Naive thymus-derived CD8-positive, alpha-beta T cell (primary cell): ENCODE measurements at places on chromosomes 5 and 9. TPM values are rescaled to one million over a fixed set of nuclear protein-coding genes. Genes with fewer than 3 reads are reported as not detected.
A peak's percentile ranks its signal among the peaks of the same experiment; 100 is the strongest.

The ITK gene
- 148 TPM for polyA plus RNA-seq

The PCDHGA7 gene
- not detected for polyA plus RNA-seq

DNA sequence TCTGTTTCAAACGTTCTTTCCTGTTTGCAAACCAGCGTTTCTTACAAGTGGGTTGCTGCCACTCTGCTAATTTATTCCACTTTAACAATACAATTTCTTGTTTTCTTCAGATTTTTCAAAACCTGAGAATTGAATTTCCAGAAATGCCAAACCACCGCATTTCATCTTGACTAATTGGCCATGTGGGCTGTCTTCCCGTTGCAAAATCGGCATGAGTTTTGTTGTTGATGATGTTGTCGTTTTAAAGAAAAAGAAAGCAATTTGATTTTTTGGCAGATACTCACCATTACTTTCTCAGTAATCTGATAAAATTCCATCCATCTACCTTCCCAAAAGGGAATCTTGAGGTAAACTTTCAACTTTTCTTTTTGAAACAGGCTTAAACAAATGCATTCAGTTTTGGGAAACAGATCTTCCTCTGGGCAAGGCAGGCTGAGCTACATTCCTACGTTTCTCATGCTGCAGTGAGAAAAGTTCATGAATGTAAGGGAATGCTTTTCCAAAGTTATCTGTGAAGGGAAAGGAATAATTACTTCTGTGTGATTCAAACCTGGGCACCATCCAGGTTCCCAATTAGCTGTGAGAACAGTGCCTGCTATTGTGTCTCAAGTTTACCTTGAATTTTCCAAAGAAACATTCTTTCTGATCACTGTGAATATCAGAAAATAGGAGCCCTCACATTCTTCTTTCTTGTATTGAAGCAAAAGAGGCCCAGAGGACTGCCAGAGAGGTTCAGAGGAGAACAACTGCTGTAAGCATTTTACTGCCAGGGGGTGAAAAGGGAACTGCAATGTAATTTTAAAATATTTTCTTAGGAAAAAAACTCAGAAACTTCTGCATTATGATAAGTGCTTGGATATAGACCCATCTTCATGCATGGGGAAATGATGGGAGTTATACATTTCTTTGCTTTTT, 100.7 kb upstream of the TUT7 start:
- no peak for DNase-seq

- peak; percentile 22 for DNase-seq
These were observed 1.8 kb downstream of the AQP3 start for GRCh38 chr9:33445389-33446239.

- DNase-seq, result no peak
These were observed 240.9 kb downstream of the TLE4 start for GRCh38 chr9:79812507-79813257.

- DNase-seq, result no peak
These were observed 24.9 kb downstream of the TAS2R1 start for GRCh38 chr5:9605041-9605838.

The SLC36A2 gene
- not detected for polyA plus RNA-seq

GRCh38 chr9:71752928-71753327, 15.4 kb downstream of the CEMIP2 start:
- no peak for DNase-seq

DNA sequence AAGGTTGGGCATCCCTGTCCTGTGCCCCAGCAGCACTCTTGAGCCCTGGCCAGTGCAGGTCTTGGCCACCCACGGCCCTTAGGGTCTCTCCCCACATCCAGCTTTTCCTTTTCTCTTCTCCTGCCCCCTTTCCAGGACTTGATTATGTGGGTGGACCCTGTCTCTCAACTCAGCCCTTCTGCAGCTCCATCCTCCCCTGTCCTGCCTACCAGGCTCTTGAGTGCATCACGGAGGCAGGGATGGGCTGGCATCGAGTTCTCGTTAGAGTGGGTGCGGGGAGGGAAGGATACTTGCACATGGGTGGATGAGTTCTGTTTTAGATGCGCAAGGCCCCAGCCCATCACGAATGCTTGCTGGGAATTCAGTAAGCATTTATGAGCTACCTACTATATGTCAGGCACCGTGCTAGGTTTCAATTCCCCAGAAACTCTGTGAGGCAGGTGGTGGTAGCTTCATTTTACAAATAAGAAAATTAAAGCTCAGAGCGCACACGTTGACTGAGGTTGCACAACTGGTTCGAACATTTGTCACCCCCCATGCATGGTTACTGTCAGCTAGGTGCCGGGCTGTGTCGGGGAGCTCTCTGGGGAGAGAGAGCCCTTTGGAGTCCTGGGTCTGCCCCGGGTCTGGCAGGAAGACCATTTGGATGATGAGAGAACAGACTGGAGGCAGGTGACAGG, 144.6 kb upstream of the PITX1 start:
- no peak for DNase-seq

The ZNF454 gene
- not detected for polyA plus RNA-seq

DNA sequence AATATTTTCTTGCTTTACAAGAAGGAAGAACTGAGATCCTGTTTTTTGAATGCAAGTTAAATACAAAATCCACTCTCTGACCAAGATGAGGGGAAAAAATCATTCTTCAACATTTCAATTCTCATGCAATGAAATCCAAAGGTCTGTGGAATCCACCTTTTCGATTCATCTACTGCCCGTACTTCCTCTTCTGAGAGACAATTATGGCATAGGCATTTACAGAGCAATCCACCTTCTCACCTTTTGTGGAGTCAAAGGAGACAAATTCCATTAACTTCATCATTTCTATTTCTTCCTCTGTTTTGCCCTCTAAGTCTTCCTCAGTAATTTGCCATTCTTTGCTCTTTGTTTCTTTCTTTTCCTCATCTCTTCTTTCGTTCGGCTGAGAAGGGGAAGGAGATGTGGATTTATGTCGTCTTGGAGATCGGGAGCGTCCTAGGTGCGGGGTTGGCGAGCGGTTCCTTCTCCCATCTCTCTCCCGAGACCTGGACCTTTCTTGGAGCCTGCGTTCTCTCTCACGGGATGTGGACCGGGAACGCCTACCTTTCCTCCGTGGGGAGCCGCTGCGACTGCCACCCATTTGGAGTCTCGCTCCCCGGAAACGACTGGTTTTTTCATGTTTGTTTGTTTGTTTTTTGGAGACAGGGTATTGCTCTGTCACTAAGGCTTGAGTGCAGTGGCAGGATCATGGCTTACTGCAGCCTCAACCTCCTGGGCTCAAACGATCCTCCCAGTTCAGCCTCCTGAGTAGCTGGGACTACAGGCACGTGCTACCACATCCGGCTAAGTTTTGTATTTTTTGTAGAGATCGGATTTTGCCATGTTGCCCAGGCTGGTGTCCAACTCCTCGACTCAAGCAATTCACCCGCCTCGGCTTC, 24.3 kb upstream of the AFF4 start:
- no peak for DNase-seq

- DNase-seq, result no peak
These were observed 17.5 kb downstream of the LMX1B start for GRCh38 chr9:126631254-126631653.

The C5orf46 gene
- not detected for polyA plus RNA-seq

GRCh38 chr9:137311171-137311985, 9.3 kb upstream of the NRARP start:
- no peak for DNase-seq

GRCh38 chr9:127613583-127613954, 1.5 kb downstream of the STXBP1 start:
- DNase-seq, result no peak

The SH2D3C gene
- polyA plus RNA-seq, result 13.8 TPM

DNA sequence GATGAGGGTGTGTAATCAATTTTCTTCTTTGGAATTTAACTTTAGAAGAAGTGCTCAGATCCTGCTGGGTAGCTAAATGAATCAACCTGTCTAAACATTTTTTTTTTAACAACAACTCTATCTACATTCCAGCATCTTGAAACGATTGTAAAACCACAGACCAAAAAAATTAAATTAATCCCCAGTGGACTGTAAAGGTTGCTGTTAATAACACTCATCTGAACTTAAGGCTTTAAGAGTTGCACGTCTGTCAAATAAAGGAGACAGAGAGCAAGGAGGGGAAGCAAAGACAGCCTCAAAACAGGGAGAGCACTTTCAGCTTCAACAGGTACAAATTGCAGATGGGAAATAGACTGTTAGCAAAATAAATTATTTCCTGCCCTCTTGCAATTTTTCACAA, 548.5 kb downstream of the DTWD2 start:
- DNase-seq, result no peak

The GPR150 gene
- 2.3 TPM for polyA plus RNA-seq

The BTNL8 gene
- polyA plus RNA-seq, result not detected

DNA sequence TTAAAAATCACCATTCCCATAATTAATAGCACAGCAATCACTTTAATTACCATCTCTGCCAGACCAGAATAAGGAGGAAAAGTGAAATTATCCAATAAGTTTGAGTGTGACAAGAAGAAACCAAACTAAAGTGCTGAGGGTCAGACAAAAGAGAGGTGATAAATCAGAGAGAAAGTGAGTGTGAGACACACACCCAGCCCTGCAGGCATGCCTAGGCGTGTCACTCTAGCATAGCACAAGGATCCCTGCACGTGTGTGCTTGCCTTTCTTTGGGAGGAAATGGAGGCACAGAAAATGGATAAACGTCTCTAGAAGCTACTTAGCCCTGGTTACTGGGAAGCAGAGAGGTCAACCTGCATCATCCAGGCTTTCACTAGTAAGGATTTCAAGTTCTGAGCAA, 56.2 kb downstream of the SEMA6A start:
- DNase-seq, result no peak

DNA sequence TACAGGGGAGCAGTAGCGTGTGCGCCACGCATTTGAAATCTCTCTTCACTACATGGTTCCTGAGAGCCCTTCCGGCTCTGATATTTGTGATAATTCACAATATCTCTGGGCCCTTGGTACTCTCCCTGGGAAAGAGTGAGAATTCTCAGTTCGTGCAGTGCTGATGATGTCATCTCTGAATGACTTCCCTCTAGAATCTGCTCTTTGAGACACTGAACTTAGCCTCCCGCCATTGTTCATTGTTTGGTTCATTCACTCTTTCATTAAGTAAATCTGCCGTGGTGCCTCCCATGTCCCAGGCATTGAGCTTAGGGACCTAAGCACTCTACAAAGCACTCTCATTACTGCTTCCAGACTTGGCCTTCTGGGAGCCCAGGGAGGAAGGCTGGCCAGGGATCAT, 94.0 kb downstream of the PPARGC1B start:
- DNase-seq, result no peak

The FGF1 gene
- not detected for polyA plus RNA-seq

GRCh38 chr5:16871746-16872339, 64.2 kb downstream of the MYO10 start:
- DNase-seq, result no peak

GRCh38 chr9:97908705-97909104, 13.6 kb downstream of the TRMO start:
- no peak for DNase-seq

DNA sequence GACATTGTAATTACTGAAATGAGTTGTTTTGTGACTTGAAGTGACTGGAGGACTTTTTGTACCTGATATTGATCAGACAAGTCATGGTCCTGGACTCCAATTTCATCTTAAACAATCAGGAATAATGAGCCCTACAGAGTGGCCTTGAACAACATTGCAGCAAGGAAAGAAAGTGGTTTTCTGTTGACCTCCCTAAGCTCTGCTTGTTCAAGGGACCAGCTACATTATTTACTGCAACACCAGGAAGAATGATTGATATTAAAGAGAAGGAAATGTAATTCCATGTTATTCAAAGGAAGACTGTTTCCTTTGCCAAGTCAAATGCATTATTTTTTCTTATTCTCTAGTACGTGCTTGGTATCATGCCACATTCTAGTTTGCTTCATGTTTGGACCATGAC, 22.6 kb downstream of the ENTREP1 start:
- no peak for DNase-seq

The TLR4 gene
- polyA plus RNA-seq, result 0.12 TPM

- DNase-seq, result no peak
These were observed 3.1 kb downstream of the TMED9 start for GRCh38 chr5:177595026-177595585.

The PCDHB3 gene
- not detected for polyA plus RNA-seq

GRCh38 chr5:152505442-152506042, 100.5 kb upstream of the NMUR2 start:
- DNase-seq, result no peak

The TSSK1B gene
- polyA plus RNA-seq, result not detected

The GGTA1 gene
- not detected for polyA plus RNA-seq
